ENCODE measurements at places on chromosomes 7 and 10. TPM values are rescaled to one million over a fixed set of nuclear protein-coding genes. Genes with fewer than 3 reads are reported as not detected.

DNA sequence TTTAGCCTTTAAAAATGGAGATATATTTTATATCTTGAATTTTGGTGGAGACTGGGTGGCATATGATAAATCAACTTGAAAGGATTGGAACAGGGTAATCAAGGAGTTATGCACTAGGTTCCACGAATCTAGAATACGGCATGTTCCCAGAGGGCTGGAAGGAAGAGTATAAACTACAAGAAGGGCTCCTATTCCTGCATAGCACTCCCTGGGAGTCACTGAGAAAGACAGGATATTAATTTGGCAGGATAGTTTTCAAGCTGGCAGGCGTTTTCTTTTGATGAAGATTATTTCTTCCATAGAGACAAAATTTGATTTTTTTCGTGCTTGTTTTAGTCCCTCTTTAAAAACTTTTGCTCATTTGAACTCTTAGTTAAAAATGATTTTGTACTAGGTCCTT, 119.7 kb downstream of the VWC2 start:
- DNase-seq: no peak

TFPI2 gene
- 208 TPM for total RNA-seq

DNA sequence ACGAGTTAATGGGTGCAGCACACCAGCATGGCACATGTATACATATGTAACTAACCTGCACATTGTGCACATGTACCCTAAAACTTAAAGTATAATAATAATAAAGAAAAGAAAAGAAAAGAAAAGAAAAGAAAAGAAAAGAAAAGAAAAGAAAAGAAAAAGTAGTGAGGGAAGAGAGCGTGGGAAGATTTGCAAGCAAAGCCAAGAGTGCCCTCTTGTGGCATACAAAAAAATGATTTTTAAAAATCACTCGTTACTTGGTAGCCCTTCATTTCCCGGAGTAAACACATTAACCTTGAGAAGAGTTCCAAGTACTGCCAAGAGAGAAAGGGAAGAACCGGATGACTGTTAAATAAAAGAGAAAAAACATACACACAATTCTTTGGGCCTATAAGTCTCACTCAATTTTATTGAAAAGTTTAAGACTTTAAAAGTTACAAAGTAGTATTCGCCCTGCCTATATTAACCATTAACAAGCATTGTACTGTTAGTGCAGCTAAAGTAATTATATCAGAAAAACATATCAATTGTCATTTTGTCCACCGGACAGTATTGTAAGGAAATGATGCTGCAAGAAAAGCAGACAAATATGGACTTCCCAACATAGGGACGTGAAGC, 6.2 kb upstream of the CH25H start:
- peak; percentile 41 for DNase-seq

LIPM gene
- not detected for total RNA-seq

DNA sequence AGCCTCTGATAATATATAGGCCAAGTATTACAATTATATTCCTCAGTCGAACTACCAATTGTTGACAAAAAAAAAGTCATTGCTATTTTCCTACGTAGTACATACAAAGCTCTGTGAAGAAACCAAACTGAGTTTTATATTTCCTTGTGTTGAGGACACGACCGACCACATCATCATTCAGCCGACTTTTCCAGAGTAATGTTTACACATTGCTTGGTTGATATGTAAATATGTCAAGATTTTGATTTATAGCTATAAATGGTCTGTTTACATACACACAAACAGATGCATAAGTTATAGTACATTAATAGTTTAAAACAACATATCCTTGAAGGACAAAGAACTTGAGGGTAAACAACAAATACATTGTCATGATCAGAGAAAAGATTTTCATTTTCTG, 121.5 kb downstream of the CRPPA start:
- DNase-seq: no peak

- no peak for DNase-seq
These were observed 161.4 kb downstream of the GPAM start for GRCh38 chr10:112022196-112022595.

THNSL1 gene
- total RNA-seq: 6.0 TPM

GRCh38 chr10:55191236-55191860, 390.3 kb upstream of the PCDH15 start:
- no peak for DNase-seq

GRCh38 chr10:11612021-11613001, 861 bp upstream of the USP6NL start:
- DNase-seq: peak; percentile 13

ANKRD30A gene
- total RNA-seq: not detected

DLD gene
- total RNA-seq: 109 TPM

LRGUK gene
- 0.23 TPM for total RNA-seq

SPDYE8 gene
- total RNA-seq: not detected

GRCh38 chr10:116201011-116201410, 72.0 kb downstream of the GFRA1 start:
- no peak for DNase-seq

DNA sequence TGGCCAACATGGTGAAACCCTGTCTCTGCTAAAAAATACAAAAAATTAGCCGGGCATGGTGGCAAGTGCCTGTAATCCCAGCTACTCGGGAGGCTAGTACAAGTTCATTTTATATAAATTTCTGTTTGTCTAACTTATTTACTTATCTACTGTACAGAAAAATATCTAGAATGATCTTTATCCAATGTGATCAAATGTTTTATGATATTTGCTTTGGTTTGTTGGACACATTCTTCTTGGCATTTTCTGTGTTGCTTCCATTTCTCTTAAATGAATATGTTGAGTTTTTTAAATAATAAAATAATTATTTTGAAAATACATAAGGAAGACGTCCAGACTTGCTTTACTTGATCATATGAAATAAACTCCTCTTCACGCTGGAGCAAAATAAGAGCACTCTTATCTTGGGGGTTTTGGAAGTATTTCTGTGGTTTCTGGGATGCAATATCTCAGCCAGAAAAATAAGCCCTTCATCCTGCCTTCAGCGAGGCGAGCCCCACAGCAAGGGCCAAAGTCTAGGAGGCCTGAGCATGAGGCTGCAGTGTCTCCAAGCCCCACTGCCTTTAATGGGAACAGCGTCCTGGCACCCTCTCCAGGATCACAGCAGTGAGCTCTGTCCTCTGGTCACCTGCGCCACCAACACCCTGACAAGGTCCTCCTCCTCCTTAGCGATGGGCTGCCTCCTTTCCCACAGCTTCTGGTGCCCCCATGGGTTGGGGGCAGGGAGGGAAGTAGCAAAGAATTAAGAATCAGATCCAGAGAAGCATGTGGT, 480.2 kb downstream of the KCNMA1 start:
- no peak for DNase-seq

DNA sequence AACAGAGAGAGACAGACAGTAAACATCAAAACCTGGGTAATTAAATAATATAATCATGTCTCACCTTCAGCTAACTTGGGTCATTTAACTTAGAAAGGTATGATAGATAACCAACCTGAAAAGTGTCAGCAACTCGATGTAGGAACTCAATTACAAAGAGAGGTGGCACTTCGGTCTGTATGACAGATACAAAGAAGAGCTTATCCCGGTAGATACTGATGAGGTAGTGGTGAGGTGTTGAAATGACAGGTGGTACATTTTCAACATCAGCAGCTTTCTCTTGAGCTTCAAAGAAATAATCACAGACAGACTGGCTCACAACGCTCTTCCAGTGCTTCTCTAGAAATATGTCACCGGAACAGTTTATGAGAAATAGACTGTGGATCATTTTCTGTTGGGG, 12.6 kb downstream of the AP3M1 start:
- DNase-seq: no peak

DNA sequence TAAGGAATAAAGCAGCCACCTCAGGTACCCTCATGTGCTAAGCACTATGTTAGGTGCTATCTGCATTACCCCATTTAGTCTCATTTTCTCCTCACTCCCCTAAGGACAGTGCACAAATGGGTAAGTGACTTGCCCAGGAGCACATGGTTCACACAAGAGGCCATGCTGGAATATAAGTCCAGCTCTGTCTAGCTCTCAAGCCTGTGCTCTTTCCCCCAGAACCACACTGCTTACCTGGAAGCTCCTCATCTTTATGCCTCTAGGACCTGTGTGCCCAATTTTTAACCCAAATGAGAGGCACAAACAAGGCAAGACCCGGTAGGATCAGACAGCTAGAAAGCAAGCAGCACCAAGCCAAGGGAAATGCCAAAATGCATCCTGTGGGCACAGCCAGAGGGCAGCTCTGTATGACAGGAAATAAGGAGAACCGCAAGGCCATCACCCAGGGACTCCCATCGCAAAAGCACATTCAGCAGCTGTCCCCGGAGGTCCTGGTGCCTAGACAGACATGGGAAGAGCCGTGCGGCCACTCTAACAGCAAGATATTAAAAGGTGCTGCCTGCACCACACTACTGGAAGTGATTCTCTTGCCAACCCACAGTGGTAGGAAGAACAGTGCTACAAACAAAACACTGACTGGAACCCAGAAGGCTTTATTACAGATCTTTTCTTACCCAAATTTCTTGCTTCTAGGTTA, 88.1 kb downstream of the GSAP start:
- peak; percentile 83 for DNase-seq

DNA sequence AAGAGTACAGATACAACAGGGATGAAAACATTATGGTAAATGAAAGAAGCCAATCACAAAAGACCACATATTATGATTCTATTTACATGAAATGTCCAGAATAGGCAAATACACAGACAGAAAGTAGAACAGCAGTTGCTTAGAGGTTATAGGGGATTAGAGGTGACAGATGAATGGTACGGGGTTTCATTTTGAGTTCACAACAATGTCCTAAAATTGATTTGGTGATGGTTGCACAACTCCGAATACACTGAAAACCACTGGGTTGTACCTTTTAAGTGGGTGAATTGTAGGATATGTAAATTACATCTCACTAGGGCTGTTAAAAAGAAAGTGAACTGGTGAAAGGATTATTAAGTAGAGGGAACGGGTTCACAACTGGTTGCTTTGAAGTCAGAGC, 76.3 kb upstream of the MRLN start:
- DNase-seq: no peak
